ENCODE measurements at places on chromosomes 16 and 17.

DNA sequence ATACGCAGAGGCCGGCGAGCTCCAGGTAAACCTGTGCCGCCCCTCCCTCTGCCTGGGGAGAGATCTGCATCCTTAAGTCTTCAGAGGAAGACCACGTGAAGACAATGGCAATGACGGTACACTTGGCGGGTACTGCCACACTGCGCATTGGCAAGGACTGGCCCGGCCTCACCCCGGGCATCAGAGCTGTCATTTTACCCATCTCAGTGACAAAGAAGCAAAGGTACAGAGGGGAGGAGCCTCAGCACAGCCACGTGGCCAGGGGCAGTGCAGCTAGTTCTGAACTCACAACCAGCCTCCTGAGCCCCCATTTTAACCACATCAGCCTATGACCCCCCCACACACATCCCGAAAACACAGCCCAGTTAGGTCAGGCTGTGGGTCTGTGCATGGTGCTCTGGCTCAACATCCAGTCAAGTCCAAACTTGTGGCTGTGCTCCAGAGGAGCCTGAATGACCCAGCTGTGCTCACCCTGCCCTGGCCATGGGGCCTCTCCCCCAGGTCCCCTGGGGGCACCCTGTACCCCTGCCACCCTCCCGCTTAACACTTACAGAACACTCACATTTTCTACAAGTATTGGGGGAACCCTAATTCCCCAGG lies 80.6 kb downstream of the C16orf95 start:
- no peak for DNase-seq

- DNase-seq: no peak
These were observed 44.1 kb upstream of the MYH10 start for GRCh38 chr17:8674344-8675305.

- no peak for DNase-seq
These were observed 111.1 kb downstream of the PITPNC1 start for GRCh38 chr17:67488161-67488560.

DNA sequence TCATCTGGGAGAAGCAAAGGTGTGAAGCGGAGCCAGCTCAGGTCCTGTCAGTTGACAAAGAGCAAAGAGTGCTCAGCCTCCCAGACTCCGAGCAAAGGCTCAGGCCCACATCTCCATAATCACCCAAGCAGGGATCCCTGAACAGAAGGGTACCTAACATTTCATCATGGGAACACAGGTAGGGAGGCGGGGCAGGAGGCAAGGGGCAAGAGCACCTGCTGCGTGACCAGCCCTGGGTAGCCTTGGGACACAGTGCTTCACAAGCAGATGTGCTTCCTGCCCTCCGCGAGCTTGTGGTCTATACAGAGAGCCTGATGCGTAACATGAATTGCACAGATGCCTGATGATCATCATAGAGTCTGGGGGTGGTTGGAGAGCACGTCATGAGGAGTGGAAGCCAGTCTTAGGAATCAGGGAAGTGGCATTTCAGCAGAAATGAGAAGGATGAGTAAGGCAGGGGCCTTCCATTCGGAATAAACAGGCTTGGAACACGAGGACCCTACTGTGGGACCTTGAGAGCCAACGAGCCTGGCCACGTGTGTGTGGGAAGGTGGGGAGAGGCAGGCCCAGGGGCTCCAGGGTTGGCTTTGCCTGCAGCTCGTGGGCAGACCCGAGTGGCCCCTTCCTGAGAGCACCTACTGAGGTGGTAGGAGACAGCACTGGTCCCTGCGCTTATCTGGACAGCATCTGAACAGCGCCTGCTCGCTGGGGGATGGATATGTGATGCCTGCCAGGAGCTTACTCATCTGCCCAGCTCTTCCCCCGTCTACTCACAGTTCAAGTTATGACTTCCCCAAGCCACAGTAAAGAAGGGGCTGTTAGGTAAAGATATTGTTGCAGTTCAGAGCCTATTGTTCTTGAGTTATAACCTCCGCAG lies 125.8 kb downstream of the CCDC182 start:
- no peak for DNase-seq

DNA sequence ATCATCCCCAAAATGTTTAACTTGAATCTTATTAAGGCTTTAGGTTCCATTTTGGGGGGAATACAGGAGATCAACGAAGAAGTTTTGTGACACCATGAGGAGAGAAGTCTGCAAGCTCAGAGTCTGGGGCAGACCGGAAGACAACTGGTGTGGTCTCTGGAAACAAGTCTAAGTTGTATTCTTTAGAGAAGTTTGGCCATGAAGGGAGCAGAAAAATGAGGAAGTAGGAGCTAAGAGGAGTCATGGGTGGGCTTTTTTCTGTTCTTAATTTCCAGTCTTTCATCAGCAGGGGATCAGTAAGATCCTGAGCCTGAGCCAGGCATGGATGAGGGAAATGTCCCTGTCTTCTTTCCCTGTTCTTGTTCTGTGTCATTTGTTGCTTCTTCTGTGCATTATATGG lies 35.8 kb upstream of the NF1 start:
- DNase-seq: no peak

DNA sequence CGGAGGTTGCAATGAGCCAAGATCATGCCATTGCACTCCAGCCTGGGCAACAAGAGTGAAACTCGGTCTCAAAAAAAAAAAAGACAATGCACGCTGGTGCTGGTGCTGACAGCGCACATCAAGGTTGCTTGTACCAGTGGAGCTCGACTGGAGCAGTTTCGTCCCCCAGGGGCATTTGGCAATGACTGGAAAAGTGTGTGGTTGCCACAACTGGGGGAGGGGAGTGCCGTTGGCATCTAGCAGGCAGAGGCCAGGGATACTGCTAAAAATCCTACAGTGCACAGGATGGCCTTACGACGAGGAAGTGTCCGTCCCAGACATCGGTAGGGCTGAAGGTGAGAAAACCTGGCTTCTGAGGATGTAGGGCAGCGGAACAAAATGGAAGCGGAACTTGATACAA lies 2.4 kb downstream of the MEAK7 start:
- no peak for DNase-seq

GRCh38 chr17:79088247-79088996 lies 13.8 kb downstream of the ENGASE start:
- DNase-seq: no peak

DNA sequence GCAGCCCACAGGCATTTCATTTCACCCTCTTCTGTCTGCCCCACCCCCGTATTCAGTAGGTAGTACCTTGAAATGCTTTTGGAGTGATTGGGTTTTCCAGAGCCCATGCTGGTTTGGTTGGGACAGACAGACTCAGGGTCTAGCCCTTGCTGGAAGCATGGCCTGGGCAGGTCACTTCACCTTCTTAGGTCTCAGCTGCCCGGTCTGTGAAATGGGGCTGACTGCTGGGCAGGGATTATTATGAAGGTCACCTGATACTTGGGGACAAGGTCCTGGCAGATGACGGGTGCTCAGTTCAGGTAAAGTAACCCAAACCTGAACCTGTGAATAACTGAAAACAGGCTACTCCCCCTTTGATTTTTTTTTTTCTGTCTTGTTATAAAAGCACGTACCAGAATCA lies 116.0 kb downstream of the CLEC16A start:
- DNase-seq: no peak

- DNase-seq: no peak
These were observed 477 bp downstream of the NTAN1 start for GRCh38 chr16:15055141-15056053.

DNA sequence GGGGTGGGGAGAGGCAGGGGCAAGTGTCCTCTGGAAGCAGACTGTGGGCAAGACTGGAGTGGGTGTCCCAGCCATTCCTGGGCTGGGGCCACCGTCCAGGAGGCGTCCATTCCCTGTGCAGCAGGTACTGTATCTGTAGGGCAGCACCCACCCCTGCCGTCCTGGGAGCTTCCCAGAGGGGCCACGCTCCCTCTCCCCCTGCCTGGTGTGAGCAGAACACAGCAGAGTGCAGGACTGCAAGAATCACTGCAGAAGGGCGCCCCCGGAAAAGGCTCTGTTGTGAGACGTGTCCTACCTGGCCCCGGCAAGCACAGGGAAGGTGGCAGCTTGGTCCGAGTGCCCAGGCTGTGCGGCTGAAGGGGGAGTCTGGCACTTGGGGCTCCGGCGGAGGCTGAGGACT lies 70.3 kb downstream of the KLHDC4 start:
- no peak for DNase-seq

- DNase-seq: no peak
These were observed 19.5 kb downstream of the SDR42E2 start for GRCh38 chr16:22181843-22182242.

DNA sequence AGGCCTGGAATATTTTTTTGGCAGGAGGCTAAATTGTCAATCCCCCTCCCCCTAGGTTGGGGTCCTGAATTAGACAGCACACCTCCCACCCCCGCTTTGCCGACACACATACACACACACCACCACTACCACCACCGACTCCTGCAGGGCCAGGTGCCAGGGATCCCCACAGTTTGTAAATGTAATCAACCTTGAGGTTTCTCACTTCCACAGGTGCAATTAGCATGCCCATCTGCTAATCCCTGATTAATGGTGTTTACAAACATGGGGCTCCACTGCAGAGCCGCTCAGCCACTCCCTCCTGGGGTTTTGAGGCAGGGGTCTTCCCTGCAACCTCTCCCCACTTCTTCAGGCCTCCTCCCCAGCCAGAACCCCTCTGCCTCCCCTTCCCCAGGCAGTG lies 11.8 kb downstream of the MRM1 start:
- DNase-seq: no peak

GRCh38 chr16:48609652-48610029 lies 339 bp downstream of the N4BP1 start:
- DNase-seq: no peak

- DNase-seq: no peak
These were observed 10.8 kb downstream of the HID1 start for GRCh38 chr17:74961657-74962350.

DNA sequence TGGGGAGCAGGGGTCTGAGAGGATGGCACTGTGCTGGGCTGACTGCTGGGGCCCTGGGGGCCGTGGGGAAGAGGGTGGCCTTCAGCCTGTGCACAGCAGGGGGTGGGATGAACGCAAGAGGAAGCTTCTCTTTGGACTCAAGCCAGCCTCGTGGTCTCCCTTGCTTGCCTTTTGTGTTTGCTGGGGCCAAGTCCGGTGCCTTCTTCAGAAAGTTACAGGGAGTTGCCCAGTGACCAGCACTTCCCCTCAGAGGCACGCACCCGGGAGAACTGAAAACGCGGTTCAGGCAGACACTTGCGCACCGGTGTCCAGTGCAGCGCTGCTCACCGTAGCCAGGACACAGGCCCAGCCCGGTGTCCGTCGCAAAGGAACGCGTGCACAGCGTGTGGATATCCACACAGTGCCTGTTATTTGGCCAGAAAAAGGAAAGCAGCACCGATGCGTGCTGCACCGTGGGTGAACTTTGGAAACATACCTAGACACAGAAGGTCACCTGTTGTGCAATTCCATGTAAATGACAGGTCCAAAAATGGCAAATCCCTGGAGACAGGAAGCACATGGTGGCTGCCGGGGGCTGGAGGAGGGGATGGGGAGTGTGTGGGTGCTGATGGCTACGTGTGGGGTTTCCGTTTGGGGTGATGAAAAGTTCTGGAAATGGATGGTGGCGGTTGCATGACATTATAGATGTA lies 29.4 kb upstream of the NUDT16L1 start:
- no peak for DNase-seq

GRCh38 chr17:57983446-57983845 lies 4.6 kb downstream of the VEZF1 start:
- DNase-seq: no peak

DNA sequence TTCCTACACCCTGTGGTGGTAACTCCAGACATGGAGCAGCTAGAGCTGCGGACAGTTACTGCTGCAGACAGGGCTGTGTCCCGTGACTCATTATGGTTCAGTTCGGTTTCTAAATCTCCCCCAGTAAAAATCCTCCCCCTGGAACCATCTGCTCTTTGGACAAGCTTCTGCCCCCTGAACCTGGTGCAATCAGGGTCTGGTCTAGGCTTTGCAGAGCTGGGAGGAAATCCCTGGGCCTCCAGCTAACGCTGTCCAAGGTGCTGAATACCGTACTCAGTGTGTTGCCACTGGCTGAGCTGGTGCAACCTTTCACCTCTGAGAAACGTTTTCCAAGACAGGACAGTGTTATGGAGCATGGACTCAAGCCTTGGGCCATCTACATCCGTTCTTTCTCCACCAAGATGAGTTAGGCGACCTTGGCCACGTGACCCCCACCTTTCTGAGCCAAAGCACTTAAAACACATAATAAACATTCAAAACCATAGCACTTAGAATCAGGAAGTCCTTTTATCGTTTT lies 142.0 kb downstream of the CPPED1 start:
- DNase-seq: no peak

- DNase-seq: no peak
These were observed 6.7 kb downstream of the PIPOX start for GRCh38 chr17:29049541-29050145.

DNA sequence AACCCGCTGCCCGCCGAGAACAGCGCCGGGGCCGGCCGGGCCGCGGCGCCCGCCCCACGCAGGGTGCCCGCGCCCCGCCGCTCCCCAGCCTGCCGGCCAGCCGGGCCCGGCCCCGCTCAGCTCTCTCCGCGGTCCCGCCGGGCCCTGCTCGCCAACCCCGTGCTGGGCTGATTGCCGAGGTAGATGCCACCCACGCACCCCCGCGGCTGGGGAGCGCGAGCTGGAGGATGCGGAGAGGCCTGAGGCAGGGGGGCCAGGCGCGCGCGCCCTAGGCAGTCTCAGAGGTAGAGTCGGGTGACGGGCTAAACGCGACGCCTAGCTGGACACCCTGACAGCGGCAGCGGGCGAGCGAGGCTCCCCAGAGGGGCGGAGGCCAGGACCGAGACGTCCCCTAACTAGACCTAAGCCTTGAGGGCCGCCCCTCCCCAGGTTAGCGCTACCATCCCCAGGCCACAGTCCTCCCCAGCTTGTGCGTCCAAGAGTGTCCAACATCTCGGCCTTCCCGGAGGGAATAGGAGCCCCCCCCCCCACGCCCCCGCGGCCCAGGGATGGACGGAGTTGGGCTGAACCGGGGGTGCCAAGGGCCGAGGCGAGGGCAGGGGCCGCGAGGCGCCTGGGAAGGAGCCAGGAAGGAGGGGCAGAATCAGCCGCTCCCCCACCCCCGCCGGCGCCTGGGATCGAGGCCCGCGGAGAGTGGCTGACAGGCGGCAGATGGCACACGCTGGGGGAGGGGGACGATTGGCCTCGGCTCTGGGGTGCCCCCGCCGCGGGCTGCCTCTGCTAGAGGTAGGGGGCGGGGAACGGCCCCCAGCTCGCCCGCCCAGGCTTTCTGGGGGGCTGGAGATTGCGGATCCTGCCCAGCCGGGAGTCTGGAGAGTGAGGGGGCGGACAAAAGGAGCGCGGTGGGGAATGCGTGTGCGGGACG lies 2.5 kb upstream of the ZNF423 start:
- DNase-seq: no peak

GRCh38 chr17:18117982-18118975 lies 9.7 kb downstream of the MYO15A start:
- no peak for DNase-seq

GRCh38 chr17:21242026-21242697 lies 11.0 kb downstream of the NATD1 start:
- DNase-seq: no peak

DNA sequence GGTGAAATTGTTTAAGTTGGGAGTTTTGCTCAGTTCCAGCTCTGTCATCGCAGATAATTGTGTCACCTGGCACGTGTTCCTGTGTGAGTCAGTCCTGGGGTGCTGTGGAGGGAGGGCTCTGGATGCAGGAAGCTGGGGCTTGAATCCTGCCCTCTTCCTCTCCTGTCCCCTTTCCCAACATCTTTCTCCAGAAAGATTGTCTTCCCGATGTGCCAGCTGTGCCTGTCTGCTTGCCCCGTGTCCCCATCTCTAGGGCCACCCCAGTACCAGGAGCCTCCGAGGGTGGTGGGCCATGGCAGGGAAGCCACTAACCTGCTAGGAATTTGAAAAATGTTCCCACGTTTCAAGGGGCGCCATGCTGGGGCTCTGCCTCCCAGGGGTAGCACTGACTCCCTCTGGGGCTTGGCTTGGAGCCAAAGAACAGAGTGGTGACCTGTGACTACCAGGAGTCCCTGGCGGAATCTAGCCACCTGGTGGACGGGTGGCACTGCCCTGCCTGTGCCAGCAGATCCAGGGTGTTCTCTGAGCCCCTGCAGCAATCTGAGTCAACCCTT lies 198.1 kb downstream of the ENGASE start:
- DNase-seq: no peak
